ENCODE measurements at places on chromosomes 4 and X.
A peak's percentile ranks its signal among the peaks of the same experiment; 100 is the strongest.

DNA sequence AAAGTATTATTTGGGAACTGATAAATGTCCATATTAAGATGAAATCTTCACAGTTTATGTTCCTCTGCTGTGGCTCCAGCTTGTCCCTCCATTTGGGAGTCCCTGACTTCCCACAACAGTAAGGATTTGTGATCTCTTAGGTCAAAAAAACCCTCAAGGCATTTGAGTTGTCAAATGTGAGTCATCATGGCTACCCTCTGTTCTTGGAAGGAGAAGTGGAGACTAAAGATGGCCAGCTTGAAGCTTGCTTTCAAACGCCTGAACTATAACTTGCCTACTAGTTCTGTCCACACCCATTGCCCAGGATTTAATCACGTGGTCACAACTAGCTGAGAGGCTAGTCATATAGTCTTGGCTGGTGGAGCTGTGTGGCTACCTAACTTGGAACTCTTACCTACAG, 107.8 kb downstream of the CCNG2 start:
- H3K4me3 ChIP-seq: no peak overlapping the region
- H3K27me3 ChIP-seq: no peaks in the 10 kb centered on the region
- no peaks in the 10 kb centered on the region for H3K36me3 ChIP-seq
- no peak overlapping the region for H3K27ac ChIP-seq
- H3K4me1 ChIP-seq: no peaks in the 10 kb centered on the region

DNA sequence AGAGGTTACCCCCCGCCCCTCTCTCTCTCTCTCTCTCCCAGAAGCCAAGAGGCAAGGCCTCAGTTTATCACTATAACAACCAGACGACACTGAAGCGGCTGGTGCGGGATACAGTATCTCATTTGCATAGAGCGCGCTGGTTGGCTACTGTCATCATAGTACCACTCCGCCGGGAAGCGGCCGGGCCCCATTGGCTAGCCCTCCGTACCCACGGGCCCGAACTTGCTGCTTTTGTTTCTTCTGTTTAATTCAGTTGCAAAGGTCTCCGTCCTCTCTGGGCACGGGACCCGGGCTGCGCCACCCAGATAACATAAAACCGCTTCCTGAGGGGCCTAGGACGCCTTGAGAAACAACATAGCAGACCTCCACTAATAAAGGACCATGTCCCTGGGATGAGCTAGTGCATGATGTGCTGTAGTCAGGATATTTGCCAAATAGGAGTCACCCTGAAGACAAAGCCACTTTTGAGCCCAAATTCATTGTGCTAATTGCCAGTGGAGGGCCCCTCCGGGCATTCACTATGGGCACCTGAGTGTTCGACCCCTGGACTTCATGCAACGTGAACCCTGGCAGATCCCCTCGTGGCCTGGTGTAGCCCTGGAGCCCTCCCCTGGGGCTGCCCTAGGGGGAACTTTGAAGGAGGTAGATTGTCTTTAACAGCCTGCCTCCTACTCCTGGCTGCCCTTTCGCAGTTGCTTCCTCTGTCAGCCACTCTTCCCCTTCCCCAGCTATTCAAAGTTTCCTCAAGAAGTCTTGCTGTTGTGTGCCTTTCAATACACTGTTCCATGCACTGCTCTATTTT, at the start of gene PCYT1B:
TSS of gene PCYT1B (minus strand) at position 91 of the 802 bp plus-strand sequence. CDS start 242 bp downstream, outside the sequence.
- peak; percentile 64 for DNase-seq
- no peaks in the 10 kb centered on the region for H3K27me3 ChIP-seq
- no peaks in the 10 kb centered on the region for H3K36me3 ChIP-seq
- no peaks in the 10 kb centered on the region for H3K4me1 ChIP-seq

DNA sequence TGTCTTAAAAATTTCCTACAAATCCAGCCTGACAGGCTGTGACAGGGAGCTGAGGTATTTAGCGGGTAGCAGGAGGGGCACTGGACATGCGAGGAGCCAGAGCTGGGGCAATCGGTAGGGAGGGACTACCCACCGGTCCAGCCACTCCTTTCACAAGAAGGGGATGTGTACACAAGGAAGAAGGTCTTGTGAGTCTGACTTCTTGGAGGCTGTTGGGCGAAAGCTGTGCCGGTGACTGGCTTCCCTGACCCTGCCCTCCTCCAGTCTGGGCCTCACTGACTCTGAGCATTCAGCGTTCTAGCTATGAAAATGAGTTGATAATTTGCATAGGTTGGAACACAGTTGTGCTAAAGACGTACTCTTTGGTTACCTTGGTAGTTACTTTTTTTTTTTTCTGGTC, 12.7 kb upstream of the CXCL8 start:
- H3K4me3 ChIP-seq: no peak overlapping the region
- H3K27ac ChIP-seq: no peak overlapping the region
- no peaks in the 10 kb centered on the region for H3K27me3 ChIP-seq
- peak; percentile 67 for DNase-seq
- H3K36me3 ChIP-seq: no peaks in the 10 kb centered on the region

GRCh38 chr4:106971636-106972035, 64.5 kb downstream of the DKK2 start:
- H3K4me3 ChIP-seq: no peak overlapping the region
- H3K27me3 ChIP-seq: no peaks in the 10 kb centered on the region
- H3K27ac ChIP-seq: no peak overlapping the region
- H3K4me1 ChIP-seq: no peaks in the 10 kb centered on the region
- DNase-seq: no peak
- no peaks in the 10 kb centered on the region for H3K36me3 ChIP-seq

DNA sequence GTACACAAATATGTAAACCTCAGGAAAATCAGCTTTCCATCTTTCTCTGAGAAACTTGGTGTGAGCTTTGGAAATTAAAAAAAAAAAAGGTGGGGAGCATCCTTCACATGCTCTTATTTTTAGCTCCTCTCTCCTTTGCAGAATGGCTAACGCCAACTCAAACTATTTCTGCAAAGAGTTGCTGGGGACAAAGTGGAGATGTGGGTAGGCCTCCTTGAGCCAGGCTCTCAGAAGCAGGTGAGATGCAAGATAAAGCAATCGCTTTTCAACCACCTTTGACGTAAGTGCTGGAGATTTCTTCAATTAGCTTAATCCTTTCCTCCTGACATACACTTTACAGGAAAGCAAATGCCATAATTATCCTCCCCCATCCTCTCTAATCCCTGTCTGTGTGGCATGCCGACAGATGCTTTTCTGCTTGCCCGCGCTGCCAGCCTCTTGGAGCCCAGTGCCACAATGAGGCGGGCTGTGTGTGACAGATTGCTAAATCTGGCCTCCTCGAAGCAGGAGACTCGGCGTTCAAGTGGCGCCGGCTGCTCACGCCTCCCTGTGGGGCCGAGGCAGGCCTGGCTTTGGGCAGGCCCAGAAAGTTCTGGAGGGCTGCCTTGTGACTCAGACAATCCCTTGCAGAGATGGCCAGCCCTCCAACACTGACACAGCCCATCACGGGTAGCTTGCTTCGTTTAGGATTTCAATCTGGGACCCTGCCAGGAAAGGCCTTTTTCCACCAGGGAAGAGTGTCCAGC, 64.9 kb upstream of the SOD3 start:
- peak; percentile 60 for DNase-seq
- no peak overlapping the region for H3K27ac ChIP-seq
- no peak overlapping the region for H3K4me3 ChIP-seq
- H3K27me3 ChIP-seq: no peaks in the 10 kb centered on the region

DNA sequence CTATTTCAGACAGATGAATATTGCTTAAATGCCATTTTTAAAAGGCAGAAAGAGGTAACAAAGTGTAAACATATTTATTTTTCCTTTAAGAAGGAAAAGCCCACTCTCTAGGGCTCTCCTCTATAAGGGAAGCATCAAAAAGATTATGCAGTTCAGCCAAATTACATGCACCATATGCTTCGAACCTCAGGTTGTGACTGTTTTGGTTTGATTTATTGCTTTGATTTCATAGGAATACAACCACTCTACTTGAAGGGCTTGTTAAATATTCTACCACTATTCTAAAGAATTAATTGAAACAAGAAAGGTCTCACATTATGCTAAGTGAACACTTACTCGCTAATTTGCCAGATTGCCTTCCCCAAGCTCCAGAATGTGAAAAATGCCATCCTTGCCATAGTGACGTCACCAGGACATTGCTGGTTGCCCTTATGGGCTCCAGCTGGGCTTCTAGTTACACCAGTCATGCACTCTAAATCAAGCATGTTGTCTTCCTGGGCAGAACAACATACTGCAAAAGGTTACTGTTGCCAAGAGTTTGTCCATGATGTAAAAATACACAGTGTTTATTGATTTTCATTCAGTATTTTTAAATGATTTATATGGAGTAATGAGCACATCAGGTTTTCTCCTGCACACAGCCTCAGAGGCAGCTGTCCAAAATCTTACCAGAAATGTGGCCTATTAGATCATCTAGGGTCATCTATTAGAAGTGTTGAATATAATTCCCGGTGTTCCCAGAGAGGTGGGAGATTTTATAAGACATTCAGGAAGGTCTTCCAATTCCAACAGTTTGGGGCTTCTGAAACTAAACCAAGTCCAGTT, 164.4 kb upstream of the RAPGEF2 start:
- H3K27ac ChIP-seq: no peak overlapping the region
- no peaks in the 10 kb centered on the region for H3K4me1 ChIP-seq
- no peak overlapping the region for H3K4me3 ChIP-seq
- no peaks in the 10 kb centered on the region for H3K27me3 ChIP-seq
- H3K36me3 ChIP-seq: no peaks in the 10 kb centered on the region

DNA sequence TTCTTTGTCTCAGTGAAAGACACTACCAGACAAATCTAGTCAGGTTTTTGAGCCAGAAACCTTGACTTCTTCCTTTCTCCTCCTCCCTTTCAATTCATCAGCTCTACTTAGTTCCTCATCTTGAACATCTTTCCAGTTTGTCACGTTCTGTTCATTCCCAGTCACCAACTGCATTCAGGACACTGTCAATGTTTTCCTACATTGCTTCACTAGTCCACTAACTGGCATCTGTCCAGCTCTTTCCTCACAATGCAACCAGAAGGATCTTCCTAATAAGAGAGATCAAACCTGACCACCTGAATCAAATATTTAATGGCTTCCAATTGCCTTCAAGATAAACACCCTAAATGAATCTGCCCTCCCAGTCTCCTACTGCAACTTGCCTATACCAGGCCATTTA, 52.5 kb downstream of the SYNPO2 start:
- H3K27ac ChIP-seq: no peak overlapping the region
- H3K4me1 ChIP-seq: no peaks in the 10 kb centered on the region
- H3K4me3 ChIP-seq: no peak overlapping the region
- no peaks in the 10 kb centered on the region for H3K27me3 ChIP-seq
- H3K36me3 ChIP-seq: no peaks in the 10 kb centered on the region
